ENCODE measurements at places on chromosomes 3 and 15.

DNA sequence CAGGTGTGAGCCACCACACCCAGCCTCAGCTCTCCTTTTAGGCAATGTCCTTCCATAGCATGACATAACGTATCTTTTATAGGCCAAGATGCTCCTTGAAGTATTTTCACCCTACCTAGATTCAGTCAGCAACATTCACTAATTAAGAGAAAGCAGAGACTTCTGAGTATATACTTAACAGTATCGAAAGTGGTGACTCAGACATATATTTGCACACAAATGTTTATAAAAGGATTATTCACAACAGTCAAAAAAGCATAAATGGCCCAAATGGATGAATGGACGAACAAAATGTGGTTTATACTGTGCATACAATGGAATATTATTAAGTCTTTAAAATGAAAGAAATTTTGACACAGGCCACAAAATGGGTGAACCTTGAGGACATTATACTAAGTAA, 108.6 kb downstream of the ZNF385D start:
- no peak for DNase-seq

- DNase-seq = no peak
Observed at GRCh38 chr3:75101329-75102147, 487.1 kb upstream of the CNTN3 start.

GRCh38 chr3:128143496-128143895, 9.8 kb upstream of the EEFSEC start:
- no peak for DNase-seq

GRCh38 chr3:194931865-194932264, 246.2 kb downstream of the FAM43A start:
- no peak for DNase-seq

- DNase-seq = no peak
Observed at GRCh38 chr3:10517627-10518026, 12.2 kb upstream of the ATP2B2 start.

GRCh38 chr3:197539651-197540051, 16.1 kb downstream of the BDH1 start:
- no peak for DNase-seq

DNA sequence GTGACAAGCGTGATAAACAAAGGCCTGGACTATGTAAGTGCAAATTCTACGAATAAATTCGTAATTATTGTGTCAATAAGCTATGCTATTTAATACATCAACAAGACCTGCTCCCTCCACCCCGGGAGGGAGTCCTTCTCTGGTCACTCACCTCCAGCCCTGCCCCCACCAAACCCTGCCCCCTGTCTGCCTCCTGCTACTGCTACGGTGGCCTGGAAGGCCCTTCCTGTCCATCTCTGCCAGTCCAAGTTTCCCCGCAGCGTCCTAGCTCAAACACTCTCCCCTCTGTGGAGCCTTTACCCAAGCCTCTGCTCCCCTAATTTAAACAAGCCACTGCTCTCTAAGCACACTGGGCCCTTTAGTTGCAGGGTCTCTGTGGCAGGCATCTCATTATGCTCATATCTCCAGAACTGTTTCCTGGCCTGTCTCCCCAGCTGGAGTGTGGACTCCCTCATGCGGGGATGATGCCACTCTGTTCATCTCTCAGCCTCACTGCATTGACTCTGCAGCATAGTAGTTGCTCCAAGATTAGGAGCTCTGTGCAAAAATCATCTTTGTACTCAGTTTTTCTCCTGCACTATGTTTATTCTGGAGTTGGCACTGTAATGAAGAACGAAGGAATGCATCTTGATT, 241.2 kb downstream of the NTRK3 start:
- DNase-seq = no peak

DNA sequence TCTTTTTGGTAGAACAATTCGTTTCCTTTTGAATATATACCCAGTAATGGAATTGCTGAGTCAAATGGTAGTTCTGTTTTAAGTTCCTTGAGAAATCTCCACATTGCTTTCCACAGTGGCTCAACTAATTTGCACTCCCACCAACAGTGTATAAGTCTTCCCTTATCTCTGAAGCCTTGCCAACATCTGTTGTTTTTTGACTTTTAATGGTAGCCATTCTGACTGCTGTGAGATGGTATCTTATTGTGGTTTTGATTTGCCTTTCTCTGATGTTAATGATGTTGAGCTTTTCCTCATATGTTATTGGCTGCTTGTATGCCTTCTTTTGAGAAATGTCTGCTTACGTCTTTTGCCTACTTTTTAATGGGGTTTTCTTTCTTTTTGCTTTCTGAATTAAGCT, 270.6 kb upstream of the MEIS2 start:
- no peak for DNase-seq

DNA sequence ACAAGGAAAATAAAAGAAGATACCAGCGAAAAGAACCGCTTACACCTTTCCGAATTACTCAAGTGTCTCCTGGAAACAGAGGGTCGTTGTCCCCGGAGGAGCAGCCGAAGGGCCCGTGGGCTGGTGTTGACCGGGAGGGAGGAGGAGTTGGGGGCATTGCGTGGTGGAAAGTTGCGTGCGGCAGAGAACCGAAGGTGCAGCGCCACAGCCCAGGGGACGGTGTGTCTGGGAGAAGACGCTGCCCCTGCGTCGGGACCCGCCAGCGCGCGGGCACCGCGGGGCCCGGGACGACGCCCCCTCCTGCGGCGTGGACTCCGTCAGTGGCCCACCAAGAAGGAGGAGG, 325 bp downstream of the ALCAM start:
- DNase-seq = peak; percentile 28

- DNase-seq = no peak
Observed at GRCh38 chr15:75620058-75620820, 5.3 kb downstream of the SNUPN start.

DNA sequence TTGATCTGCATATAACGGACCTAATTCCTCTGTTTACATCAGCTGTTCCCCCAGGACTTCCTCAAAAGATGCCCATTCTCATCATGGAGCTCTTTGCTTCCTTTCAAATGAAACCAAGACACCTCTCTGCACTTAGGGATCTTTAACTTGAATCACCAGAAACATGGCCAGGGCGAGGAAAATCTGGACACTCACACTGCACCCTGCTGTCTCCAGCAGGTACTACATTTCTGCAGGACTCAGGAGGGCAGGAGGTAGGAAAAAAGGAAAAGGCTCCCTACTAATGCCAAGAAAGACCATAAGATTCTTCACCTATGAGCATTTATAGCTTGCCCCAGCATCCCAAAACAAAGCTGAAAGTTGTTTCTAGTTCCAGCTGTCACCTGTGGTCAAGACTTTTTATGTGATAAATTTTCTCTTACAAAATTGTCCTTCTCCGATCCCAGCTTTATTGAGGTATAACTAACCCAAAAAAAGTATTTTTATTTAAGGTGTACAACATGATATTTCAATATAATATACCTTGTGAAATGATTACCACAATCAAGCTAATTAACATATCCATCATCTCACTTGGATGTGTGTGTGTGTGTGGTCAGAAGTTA, 87.3 kb upstream of the C15orf61 start:
- DNase-seq = no peak
